Stimulated activated CD8-positive, alpha-beta memory T cell treated with anti-CD3 and anti-CD28 coated beads, Interleukin-7, amount 100 ng/mL, for 1 hour (primary cell): ENCODE measurements at places on chromosomes 3 and 15.

- DNase-seq: no peak
These were observed 60.6 kb downstream of the SLC12A8 start for GRCh38 chr3:125151916-125152315.

DNA sequence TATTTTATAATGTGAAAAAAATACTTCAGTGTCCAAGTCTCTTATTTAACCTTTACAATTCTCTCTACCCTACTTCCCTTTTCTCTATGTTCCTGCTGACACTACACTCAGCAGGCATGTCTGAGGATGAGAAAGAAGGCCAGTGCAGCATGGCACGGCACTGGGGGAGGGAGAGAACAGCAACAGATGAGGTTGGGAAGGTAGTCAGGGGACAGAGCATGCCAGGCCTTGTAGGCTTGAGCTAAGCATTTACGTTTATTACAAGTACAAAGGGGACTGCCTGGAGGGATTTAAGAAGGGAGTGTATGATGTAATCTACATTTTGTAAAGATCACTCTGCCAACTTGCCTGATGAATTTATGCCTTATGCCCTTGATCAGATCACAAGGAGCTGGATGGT, 117.3 kb upstream of the WNT5A start:
- DNase-seq: no peak

GRCh38 chr3:129527262-129527661, 1.2 kb upstream of the RHO start:
- DNase-seq: no peak

DNA sequence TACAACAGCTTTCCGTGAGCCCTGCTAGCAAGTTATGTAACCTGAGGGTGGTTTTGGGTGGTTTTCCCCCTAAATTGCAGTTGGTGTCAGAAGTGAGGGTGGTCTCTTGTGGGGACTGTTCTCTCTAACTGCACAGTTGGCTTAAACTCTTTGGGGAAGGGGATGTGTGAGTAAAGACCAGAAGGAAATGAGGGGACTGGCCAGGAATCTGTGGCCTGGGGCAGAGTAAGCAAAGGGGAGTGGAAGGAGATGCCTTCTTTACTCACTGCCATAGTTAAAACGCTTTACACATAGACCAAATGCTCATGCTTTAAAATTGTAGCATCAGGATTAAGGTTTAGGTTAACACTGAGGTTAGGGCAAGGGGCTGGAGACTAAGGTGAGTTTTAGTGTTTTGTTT, 21.2 kb upstream of the XIRP1 start:
- DNase-seq: no peak

GRCh38 chr15:99239545-99240198, 9.7 kb downstream of the TTC23 start:
- no peak for DNase-seq

GRCh38 chr15:88849376-88850072, 45.8 kb downstream of the HAPLN3 start:
- no peak for DNase-seq

GRCh38 chr3:18683900-18684299, 258.8 kb upstream of the SATB1 start:
- DNase-seq: no peak

DNA sequence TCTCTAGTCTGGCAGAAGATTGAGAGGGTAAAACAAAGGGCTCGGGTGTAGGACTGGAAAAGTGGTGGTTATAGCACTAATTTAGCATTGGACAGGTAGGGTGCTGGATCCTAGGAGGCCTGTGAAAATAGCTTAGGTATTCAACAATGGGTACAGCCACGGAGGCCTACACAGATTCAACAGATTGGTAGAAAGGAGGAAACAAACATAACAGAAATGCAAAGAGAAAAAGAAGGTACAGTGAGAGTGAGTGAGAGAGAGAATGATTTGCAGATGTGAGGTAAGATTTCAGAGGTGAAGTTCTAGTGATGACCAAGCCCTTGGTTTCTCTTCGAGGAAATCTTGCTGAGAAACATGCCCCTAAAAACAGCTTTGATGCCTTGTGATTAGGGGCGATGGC, 37.9 kb downstream of the ADIPOQ start:
- no peak for DNase-seq

DNA sequence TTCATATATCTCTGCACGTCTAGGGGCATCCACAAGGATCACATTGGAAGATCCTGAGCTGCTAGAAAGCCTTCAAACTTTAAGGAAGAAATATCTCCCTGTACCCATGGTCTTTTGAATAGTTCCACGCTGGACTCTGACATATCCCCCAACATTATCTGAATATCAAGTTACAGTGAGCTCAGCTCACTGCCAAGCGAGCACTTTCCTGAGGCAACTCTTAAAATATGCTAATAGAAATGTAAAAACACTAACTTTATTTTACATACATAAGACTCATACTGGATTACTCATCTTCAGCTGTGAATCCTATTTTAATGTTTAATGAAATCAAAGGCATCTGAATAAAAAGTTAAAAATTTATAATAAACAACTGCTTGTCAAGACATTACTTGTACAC, 420.2 kb upstream of the CCDC54 start:
- DNase-seq: no peak

DNA sequence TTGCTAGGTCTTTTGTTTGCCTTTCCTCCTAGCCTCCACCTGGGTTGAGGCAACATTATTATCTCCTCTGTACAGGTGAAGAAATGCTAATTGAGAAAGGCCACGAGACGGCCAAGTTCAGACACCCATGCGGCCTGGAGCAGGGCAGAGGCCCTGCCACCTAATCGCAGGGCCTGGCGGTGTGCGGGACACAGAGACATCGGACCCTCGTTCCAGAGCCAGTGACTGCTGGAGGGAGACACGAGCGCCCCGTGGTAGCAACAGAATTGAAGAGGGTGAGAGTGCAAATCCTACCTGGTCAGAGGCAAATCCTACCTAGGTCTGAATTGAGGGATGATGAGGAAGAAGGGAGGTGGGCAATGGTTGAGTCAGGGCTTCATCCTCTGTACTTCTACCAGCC, 113.8 kb upstream of the MEF2A start:
- DNase-seq: no peak

DNA sequence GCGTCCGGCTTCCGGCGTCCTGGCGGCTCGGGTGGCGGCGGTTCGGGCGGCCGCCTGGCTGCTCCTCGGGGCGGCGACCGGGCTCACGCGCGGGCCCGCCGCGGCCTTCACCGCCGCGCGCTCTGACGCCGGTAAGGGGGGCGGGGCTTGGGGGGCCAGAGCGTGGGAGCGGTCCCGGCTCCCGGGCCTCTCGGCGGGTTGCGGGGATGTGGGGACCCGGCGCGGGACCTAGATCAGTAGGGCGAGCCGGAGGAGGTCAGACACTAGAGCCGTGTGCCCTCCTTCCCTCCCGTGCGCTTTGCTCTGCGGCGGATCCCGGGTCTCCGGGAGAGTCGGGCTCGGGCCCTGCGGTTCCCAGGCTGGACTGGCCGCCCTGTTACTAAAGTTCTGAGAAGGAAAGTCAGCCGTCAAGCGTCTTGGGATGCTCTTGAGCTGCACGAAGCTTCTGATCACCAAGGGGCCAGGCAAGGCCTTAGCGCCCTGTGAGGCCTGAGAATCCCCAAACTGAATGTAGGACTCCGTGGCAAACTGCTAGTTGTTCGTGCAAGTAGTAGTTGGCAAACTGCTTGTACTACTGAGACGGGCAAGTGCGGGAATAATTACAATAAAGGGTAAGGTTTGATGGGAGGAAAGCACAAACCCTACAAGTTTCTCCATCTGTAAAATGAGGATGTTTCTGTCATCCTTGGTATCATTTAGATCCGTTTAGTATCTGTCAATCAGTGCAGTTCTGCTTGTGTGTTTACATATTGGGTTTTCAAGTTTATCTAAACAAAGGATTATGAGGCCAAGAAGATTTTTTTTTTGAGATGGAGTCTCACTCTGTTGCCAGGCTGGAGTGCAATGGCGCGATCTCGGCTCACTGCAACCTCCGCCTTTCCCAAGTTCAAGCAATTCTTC, 587 bp downstream of the PIGX start:
- peak; percentile 41 for DNase-seq

GRCh38 chr3:25820366-25820765, 30.5 kb downstream of the OXSM start:
- no peak for DNase-seq

DNA sequence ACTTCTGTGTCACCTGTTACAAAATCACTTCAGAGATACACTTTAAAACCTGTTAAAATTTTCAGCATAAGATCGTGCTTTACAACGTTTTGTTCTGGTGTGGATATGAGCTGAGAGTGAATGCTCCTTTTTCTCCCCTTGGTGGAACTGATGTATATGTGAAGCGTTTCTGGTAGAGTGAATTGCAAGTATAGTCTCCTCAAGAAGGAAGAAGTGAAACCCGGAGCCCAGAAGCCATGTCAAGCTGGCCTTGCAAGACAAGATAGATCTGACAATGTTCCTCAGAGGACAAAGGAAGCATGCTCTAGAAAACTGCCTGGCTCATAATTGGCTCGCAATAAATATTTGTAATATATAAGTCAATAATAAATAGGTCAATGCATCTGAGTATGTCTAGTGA, 23.6 kb downstream of the SERPINI2 start:
- no peak for DNase-seq

DNA sequence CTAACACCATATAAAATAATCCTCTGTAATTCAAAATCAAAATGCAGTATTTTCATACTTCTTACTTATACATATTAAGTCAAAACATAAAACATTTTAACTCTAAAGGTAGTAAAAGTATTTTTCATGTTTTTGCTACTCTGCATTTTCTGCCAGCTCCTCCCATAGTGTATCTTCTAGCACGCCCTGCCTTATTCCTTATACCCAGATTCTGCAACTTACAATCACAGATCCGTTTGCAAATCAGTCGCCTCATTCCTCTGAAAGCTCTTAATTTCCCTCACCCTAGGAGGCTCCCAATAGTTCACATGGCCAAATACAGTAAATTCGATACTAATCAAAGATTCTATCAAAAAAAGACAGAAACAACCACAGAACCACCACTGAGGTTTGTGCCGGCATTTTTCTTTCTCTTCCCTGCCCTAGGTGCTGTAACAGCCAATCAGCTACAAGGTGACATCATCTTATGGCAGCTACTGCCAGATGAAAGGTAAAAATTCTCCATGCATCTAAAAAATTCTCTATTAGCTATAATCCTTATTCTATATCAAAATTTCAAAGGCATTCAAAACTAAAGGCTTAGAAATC, 72.9 kb downstream of the CLASP2 start:
- no peak for DNase-seq

GRCh38 chr3:63538919-63539318, 113.6 kb upstream of the SNTN start:
- no peak for DNase-seq

GRCh38 chr3:13021141-13022114, 51.8 kb downstream of the IQSEC1 start:
- no peak for DNase-seq

DNA sequence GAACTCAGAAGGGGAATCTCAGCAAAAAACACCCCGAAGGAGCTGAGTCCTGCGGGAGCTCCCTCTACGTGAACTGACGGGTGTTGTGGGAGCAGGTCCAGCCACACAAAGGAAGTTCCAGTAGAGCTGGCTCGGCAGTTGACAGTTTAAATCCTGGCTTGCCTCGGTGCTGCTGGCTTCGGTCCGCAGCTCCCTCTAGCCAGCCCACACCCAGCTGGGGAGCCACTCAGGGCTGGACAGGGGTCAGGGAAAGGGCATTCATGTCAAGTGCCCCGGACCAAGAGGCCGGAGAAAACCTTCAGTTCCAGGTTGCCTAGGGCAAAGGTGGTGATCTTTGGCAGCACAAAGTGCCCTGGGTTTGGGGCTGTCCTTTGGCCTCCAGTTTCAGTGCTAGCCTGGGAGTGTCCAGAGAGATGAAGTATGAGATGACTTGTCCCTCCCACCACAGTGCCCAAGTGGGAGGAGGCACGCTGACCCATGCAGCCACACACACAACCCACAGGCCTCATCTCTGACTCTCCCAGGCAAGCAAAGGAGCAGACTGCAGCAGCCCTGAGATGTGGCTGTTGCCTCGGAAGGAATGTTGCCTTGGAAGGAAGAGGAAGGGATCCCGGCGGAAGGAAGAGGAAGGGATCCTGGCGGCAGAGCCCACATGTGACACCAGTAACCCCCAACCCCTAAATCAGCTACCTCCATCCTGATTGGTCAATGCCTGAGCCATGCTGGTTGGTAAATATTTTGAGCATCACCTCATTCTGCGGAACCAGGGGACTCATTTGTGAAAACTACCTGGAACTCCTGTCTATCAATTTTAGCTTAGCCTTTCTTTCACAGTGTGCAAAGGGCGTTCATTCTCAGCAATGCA, 13.9 kb upstream of the ANPEP start:
- DNase-seq: no peak

DNA sequence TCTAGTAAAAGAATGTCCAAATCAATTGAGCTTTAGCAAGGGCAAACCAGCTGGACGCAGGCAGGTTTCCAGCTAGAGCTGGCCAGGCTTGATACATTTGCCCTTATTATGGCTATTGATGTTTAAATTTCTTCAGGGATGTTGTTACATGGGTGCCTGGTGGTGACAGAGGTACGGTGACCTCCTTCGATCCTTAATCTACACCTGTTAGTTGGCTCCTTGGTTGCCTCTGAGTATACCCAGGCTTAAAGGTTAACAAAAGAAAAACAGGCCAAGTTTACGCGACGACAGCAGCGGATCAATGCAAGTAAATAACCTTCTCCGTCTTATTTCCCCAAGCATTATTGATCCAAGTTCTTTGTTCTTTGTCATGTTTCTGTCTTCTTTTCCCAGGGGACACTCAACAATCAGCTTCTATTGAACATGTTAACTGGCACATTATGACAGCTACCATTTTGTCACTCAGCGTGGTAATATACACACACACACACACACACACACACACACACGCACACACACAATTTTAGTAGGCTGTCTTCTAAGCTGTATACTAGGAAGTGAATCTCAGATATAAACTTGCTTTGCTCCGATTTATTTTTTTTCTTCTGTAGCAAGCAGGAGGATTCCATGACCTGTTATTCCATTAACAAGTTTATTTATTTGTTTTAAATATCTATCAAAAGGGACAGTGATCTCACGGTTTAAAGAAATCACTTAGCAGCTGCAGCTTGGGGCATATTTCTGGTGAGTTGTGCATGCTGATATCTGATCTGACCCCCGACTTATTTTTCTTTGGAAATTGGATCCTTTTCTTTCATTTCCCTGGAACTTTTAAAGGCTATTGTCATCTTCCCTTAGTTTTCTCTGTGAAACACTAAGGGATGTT, 844.7 kb downstream of the MCTP2 start:
- no peak for DNase-seq

GRCh38 chr15:41203395-41203794, 27.2 kb downstream of the EXD1 start:
- no peak for DNase-seq
